ENCODE measurements at places on chromosomes 7 and 10.

GRCh38 chr10:3117486-3117885, 50.1 kb downstream of the PFKP start:
- no peak for DNase-seq

GRCh38 chr10:23479798-23480473, 41.1 kb downstream of the OTUD1 start:
- DNase-seq = no peak

DNA sequence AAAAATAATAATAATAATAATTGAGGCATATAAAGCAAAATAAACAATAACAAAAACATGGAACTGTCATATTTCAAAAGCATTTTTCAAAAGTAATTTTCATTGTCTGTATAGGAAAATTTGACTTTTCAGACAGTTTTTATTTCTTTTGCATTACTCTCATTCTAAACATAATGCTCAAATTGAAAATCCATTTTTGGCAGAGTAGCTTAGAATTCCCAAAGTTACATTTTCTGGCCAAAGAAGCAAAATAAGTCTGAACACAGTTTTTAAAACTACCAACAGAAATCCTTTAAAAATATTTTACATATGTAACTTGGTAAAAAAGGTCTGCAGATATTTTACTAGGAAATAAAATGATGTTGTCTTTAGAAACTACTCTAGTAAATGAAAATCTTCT, 535.4 kb downstream of the ANKRD7 start:
- DNase-seq = no peak

GRCh38 chr7:128034825-128035224, 3.6 kb upstream of the LRRC4 start:
- no peak for DNase-seq

DNA sequence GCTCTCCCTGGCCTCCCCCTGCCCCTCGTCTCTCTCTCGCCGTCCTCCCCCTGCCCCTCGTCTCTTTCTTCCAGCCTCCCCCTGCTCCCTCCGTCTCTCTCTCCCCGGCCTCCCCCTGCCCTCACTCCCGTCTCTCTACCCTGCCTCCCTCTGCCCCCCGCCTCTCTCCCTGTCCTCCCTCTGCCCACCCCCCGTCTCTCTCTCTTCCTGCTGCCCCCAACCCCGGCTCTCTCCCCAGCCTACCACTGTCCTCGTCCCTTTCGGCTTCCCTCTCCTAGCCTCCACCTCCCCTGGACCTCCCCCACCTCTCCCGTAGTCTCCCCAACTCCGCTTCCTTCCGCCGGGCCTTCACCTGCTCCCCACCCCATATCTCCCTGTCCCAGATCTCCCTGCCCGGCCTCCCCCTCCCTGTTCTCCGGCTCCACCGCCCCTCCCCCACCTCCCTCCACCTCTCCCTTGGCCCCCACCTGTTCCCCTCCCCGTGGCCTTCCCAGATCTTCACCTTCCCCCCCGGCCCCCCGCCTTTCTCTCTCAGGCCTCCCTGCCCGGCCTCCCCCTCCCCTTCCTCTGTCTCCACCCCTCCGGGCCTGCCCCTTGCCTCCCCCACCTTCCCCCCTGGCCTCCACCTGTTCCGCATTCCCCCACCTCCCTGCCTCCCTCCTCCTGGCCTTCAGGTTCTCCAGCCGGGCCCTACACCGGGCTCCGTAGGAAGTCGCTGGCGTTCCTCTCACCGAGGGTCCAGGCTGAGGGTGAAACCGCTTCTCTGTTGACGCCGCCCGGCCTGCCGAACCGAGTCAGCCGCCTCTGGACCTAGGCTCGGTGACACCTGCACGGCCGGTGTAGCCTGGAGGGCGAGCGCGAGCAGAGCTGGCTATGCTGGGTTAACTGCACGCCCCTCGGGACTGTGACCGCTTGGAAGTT, 1.2 kb downstream of the GET4 start:
- DNase-seq = no peak

GRCh38 chr7:96089511-96089910, 232.4 kb downstream of the SLC25A13 start:
- DNase-seq = no peak

- DNase-seq = no peak
Observed at GRCh38 chr7:140684066-140684950, 11.6 kb downstream of the ADCK2 start.

Measured in T-helper 9 cell (primary cell).